MG63 (cell line): ENCODE measurements at places on chromosomes 16 and 17. TPM values are rescaled to one million over a fixed set of nuclear protein-coding genes. Genes with fewer than 3 reads are reported as not detected.

The TAC4 gene
- not detected in 2 replicates for total RNA-seq

The OGFOD1 gene
- total RNA-seq: 217 and 688 TPM in 2 replicates

The KRTAP4-9 gene
- total RNA-seq: not detected in 2 replicates

The HOXB4 gene
- total RNA-seq: 0.86 and 4.2 TPM in 2 replicates

The MPP2 gene
- 1.0 and 3.7 TPM in 2 replicates for total RNA-seq

The PRR35 gene
- not detected in 2 replicates for total RNA-seq

The OTOP3 gene
- total RNA-seq: not detected in 2 replicates

The SLC47A1 gene
- 8.1 and 12.0 TPM in 2 replicates for total RNA-seq

The RAC3 gene
- total RNA-seq: 18.2 and 18.4 TPM in 2 replicates

The CRISPLD2 gene
- total RNA-seq: 1.6 TPM in 1 of 2 replicates, not detected in the other

The RPRML gene
- total RNA-seq: 0.42 and 2.2 TPM in 2 replicates

The ITGAD gene
- total RNA-seq: not detected in 2 replicates

The RAB11FIP3 gene
- total RNA-seq: 33.1 and 42.8 TPM in 2 replicates
